ENCODE measurements at places on chromosomes 13 and 19. TPM values are rescaled to one million over a fixed set of nuclear protein-coding genes. Genes with fewer than 3 reads are reported as not detected.

ZNF66 gene
- total RNA-seq = 17.3 TPM

GRCh38 chr19:14542711-14543328 is 13.4 kb downstream of the TECR start:
- DNase-seq = no peak

- DNase-seq = no peak
These were observed 96.6 kb downstream of the RXFP2 start for GRCh38 chr13:31835932-31836331.

- DNase-seq = no peak
These were observed 69.1 kb downstream of the FLT1 start for GRCh38 chr13:28425793-28426192.

LHB gene
- not detected for total RNA-seq

C19orf85 gene
- not detected for total RNA-seq

DNA sequence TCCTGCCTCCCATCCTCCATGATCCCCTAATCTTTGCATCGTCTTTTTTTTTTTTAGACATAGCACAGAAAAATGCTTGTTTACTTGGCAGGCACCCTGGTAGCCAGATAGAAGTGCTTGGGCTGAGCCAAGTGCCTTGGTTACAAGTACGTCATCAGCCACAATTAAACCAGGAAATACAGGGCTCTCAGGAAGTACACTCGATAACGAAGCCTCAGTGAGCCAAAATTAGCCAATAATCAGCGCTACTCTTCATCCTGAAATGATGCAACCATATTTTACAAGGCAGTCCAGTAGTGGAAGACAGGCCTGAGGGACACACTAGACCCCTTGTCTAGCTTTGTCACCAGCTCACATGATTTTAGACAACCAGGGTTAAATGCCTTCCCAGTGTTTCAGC is 194.0 kb upstream of the NBEA start:
- DNase-seq = no peak

KLK4 gene
- total RNA-seq = not detected

DNA sequence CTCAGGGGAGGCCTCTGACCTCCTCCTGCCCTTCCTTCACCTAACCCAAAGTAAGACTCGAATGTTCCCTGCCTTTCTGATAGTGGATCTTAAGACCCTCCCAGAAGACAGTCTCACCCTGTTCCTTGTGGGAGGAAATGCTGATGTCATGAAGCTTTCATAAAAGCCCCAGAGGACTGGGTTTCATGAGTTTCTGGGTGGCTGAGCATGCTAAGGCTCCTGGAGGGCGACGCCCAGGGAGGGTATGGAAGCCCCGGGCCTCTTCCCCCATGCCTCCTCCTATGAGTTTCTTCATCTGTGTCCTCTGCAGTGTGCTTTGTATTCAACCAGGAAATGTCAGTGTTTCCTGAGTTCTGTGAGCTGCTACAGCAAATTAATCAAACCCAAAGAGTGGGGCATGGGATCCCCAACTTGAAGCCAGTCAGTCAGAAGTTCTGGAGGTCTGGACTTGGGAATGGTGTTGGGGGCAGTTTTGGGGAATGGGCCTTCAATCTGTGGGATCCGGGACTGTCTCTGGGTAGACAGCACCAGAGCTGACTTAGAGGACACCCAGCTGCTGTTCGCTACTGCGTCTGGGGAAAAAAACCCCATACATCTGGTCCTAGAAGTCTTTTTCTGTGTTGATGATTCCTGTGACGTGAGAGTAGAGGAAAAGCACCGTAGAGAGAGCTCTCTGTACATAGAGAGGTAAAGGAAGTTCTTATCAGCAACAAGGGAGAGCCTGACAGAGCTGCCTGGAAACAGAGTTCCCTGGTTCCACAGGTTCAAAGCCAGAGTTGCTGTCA is 2.0 kb upstream of the LILRB2 start:
- DNase-seq = no peak

- no peak for DNase-seq
These were observed 150.2 kb downstream of the ZNF536 start for GRCh38 chr19:30522341-30522740.

GRCh38 chr19:11570039-11570462 is 7.4 kb downstream of the ACP5 start:
- no peak for DNase-seq

CCDC70 gene
- not detected for total RNA-seq

DNA sequence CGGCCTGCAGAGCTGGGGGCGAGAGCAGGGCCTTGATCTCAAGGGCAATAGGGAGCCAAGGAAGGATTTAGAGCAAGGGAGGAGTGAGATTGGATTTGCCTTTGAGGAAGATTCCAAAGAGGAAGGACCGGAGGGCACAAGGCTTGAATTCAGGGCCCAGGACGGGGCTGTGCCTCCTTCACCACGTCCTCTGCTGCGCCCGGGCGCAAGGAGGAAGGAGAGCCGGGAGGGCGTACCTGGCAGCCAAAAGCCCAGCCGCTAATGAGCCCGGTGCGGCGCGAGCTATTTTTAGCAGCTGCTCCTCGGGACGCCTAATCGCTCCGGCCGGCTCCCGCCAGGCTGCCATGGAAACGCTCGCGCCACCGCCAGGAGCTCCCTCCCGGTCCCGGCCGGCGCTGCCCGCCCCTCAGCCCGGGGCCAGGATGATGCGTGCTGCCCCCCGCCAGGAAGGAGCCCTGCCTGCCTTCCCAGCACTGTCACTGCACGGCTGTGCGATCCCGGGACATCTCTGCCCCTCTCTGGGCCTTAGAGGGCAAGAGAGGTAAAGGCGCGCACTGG is 31.3 kb downstream of the TINCR start:
- no peak for DNase-seq

FCAR gene
- 1.3 TPM for total RNA-seq

DNA sequence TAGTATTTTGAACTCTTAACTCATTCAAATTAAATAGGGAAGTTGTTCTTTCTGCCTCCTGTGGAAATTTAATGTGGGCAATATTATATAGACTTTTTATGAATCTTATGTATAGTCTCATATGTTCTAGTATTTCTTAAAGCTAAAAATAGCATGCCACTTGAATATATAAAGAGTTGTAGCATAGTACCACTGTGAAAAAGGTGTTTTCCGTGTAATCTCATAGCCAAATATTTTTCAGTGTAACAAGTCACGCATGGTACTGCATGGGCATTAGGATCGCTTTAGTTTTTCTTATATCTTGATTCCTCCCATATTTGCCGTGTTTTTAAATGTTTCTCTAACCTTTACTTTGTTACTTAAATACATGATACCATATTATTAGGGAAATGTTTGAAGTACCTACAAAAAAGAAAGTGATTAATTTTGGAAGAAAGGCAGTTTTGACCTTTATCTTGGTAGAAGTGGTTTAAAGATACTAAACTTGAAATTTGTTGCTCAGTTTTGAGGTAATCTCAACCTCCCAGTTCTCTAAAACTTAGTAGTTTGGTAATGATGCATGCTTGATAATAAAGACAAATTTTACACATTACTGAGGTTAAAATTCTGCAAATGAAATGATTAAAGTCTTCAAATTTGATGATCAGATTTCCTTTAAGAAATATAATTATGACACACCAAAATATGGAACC is 81.2 kb downstream of the PAN3 start:
- DNase-seq = no peak

DNA sequence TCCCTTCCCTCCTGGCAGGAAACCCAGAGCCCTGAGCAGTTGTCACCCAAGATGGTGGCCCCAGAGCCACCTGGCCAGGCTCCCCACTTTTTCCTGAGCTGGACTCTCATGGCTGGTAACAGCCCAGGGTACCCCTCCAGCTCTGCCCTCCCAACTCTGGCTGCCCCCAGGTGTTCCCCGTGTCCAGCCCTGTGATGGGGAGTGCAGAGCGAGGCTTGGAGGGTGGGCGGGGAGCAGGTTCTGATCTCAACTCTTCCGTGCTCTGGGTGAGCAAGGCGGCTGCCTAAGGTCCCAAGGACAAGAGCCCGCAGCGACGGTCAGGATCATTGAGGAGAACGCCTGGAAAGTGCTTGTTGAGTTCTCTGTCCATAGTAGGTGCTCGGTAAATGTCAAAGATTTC is 54.7 kb upstream of the GAS6 start:
- DNase-seq = peak; percentile 9

DNA sequence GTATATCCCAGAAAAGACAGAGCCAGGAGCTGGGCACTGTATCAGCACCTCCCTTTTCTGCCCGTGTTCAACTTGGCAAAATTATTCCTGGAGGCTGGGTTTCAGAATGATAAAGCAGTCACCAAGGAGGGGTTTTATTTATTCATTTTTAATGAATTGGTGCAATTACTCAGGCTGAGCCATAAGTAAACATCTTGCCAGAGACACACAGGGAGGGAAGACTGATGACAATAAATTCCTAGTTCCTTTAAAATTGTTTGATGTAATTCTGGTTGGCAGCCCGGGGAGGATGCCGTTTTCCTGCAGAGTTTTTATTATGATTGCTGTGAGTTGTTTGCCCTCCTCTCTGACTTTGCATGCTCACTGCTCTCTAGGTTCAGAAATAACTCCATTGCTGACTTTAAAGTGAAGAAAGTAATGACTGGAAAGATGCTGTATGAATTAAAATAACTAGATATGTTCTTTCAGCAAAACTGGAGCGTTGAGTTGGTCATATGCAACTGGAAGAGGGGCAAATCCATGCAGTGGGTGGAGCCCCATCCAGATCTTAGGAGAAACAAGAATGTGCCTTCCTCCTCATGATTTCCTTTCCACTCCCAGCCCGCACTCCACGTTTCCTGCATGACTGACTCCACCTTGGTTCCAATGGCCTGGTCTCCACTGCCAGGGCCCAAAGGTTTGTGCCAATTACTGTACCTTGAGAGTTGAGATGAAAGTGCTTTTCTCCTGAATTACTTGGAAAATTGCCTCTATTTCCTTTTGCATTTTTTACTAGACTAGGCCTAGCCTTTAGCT is 182.1 kb downstream of the RFC3 start:
- no peak for DNase-seq

GIPC3 gene
- total RNA-seq = 0.29 TPM

- DNase-seq = no peak
These were observed 734.9 kb upstream of the PCDH9 start for GRCh38 chr13:67964986-67965385.

GRCh38 chr13:103431856-103432255 is 365.6 kb upstream of the SLC10A2 start:
- DNase-seq = no peak

- DNase-seq = no peak
These were observed 9.3 kb upstream of the IGFL3 start for GRCh38 chr19:46133777-46134241.

DNA sequence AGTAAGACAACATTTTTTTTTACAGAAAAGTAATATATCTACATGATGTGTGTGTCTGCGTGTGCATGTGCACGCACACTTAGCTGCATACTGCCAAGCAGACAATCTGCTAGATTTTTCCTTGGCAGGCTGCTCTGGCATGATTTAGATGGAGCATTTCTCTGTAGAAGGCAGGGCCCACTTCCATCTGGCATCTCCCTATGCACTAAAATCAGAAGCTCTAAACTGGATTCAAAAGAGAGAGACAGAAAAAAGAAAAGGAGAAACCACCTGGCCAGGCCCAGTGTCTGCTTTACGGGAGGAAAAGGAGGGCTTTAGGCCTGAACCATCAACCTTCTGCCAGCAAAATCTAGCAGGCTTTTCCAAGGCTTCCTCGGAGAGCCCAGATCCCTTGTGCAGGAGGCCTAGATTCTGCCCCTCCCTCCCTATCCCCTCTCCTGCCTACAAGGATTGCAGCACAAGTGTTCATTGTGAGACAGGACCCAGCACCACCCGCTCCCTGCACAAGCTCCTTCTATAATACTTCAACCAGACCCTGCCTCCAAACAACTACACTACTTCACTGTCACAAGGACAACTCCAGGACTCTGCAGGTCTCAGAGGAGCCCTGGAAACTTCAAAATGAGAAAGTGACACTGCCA is 99.3 kb downstream of the DOCK9 start:
- no peak for DNase-seq

CKM gene
- total RNA-seq = not detected

GRCh38 chr19:16946951-16947940 is 58.4 kb downstream of the F2RL3 start:
- DNase-seq = peak; percentile 48

GRCh38 chr13:93614776-93615175 is 388.2 kb downstream of the GPC6 start:
- no peak for DNase-seq

DNA sequence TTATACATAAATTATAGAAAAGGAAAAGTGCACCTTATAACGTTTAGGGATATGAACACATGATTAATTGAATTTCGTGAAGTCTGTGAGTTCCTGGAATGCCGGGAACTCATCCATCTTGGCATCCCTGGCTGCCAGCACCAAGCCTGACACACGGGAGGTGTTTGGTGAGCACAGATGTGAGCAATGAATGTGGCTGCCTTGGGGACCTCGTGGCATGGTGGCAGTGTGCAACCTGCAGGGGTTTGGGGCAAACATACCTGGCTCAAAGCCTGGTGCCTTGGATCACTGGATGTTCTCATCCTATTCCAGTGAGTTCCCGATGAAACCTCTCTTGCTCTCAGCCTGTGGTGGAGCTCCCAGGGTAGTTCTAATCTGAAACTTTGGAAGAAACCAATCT is 10.4 kb upstream of the MAP2K2 start:
- no peak for DNase-seq

- no peak for DNase-seq
These were observed 144.9 kb upstream of the SOX1 start for GRCh38 chr13:111922086-111922485.

DNA sequence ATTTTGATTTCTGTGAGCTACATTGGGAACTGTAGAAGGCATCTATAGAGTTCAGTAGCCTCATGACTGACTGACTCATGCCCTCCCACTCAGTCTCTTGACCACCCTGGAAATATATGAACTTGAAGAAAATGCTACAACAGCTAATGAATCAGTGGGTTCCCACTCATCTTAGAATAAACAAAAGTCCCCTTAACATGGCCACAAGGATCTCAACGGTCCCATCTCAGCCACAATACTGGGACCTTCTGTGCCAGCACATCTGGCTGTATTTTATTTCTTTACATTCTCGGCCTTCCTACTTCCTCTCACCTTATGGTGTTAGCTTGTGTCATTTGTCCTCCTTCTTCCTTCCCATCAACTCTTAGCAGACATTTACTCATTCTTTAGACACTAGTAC is 619.8 kb downstream of the DCT start:
- no peak for DNase-seq

DNA sequence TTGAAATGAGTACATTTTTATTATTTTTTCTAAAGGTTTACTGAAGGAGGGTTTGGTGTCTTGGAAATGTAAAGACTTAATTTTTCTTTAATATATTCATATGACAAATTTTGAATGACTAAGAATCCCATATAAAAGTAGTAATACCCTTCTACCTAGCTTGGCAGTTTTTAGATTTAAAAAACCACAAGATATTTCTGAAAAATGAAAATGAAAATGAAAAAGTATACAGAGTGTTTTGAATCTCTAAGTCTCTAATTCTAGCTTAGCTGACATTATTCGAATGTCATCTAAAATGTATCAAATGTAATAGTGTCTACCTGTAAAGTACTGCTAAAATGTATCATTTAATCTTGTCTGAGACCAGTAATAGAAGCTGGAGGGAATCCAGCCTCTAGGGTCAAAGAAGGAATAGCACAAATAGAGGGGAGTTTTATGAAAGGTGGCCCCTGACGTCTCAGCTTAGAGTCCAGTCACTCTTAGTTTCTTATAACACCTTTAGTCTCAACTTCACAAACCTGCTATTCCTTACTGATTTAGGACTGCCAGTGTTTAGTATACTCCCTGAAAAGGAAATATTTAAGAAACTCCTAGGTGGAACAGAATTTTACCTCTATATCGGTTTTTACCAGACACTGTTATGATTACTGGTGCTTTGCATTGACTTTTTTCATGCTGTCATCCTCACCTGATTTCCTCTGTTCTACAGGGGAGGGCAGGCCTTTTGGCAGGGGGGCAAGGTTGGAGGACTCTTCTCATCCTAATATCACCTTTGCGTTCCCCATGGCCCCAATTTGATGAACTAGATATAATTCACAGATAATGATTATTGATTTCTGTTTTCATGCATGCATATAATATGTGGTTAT is 16.2 kb upstream of the MIR17HG start:
- no peak for DNase-seq

ZSCAN4 gene
- total RNA-seq = not detected

All from breast epithelium (tissue), 4 donors.